ENCODE measurements at places on chromosomes 1 and 21.

DNA sequence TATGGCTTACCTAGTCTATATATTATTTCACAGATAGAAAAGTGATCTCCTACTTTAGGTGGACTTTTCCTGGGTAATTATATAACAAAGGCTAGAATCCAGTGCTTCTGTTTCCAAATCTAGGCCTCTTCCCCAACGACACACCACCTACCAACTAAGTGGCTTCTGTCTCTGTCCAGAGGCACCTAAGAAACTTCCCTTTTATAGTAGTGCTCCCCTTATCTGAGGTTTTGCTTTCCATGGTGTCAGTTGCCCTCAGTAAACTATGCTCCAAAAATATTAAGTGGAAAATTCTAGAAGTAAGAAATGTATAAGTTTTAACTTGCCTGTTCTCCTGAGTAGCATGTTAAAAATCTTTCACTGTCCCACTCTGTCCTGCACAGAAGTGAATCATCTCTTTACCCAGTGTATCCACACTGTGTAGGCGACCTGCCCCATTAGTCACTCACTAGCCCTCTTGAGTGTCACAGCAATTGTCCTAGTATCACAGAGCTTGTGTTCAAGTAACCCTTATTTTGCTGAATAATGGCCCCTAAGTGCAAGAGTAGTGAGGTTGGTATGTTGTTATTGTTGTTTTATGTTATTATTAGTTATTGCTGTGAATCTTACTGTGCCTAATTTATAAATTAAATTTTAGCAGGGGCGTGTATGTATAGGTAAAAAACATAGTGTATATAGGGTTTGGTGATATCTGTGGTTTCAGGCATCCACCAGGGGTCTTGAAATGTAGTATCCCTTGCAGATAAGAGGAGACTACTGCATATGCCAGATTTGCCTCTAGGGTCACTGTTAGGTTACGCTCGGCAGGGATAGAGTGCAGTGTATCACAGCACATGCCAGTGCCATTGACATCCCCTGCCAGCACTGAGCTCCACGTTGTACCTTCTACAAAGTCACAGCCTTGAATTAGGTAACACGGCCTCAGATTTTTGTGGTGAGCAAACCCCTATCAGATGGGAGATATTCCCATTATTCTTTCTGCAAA lies 14.7 kb upstream of the CD53 start:
- DNase-seq: no peak

DNA sequence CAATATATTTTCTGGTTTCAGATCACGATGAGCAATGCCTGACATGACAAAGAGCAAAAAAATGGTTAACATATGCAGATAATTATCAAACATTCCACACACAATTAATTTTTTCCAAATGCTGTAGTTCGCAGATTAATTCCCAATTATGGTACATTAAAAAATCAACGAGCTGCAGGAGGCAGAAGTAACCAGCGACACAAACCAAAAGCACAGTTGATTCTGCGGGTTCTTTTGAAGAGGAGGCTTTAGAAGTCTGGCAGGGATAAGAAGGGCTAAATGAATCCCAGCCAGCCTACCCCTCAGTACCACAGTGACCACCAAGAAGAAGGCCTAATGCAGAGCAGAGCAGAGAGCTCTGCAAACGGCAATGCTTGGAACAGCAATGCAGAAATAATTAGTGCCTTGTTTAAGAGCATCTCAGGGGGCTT lies 17.0 kb upstream of the KNCN start:
- DNase-seq: no peak

GRCh38 chr1:7891804-7892203 lies 38.9 kb upstream of the UTS2 start:
- DNase-seq: no peak

GRCh38 chr1:147246044-147246690 lies 3.7 kb downstream of the CHD1L start:
- no peak for DNase-seq

GRCh38 chr1:220727519-220727918 lies 20.6 kb upstream of the MTARC2 start:
- DNase-seq: no peak

DNA sequence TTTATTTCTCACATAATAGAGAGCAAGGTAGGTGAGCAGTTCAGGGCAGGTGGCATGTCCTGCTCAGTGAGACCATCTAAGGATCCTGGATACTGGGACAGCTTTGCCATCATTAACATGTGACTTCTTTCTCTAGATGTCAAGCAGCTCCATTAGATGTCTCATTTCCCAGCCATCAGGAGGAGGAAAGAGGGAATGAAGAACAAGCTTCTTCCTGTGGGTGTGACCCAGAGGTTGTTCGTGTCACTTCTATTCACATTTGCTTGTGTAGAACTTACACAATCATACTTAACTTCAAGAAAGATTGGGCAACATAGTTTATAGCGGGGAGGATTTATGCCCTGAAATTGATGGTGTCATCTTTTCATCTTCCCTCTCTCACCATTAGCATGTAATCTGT lies 169.2 kb upstream of the B3GALT2 start:
- DNase-seq: no peak

DNA sequence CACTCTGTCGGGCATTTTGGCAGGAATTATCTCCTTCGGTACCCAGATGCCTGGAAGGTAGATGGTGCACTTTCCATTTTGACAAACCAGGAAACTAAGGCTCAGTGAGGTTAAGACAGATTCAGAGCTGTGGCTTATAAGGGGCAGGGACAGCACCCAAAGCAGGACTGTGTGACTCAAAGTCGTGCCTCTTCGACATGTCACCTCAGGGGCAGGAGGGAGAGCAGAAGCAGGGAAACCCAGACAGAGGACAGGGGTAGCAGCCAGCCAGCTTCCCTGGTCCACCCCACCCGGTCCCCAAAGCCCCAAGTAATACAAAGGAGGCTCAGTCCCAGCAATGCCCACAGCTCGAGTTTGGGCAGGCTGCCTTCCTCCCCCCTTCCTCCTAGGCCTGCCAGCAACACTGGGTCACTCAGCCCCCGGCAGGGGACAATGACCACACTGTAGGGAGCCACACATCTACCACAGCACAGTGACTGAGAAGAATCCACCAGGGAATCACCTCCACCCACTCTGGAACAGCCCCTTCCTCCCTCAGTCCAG lies 2.5 kb downstream of the RHOC start:
- DNase-seq: no peak

GRCh38 chr1:41109310-41110197 lies 88.0 kb upstream of the SLFNL1 start:
- no peak for DNase-seq

- DNase-seq: no peak
Observed at GRCh38 chr1:20153000-20153418, 13.9 kb downstream of the PLA2G2F start.

DNA sequence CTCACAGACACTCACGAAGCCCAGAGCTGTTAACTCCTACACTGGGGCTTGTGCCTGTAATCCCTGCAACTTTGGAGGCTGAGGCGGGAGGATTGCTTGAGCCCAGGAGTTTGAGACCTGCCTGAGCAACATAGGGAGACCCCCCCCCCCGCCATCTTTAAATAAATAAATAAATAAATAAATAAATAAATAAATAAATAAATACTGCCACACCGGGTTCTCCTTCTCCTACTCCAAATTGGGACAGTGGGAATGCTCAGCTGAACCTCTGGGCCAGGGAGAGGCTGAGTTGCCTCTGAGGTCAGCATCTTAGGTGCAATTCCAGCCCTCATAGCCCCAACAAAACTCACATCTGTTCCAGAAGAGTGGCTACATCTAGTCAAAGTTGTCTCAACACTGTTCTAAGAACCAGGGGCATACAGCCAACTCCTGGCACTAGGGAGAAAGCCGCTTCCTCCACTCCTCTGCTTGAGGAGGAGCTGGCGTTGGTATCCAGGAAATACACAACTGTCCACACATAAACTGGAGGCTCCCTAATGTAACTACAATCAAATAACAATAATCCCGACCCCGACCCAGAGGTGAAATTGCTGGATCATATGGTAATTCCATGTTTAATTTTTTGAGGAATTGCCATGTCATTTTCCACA lies 27.0 kb downstream of the C1orf216 start:
- no peak for DNase-seq

DNA sequence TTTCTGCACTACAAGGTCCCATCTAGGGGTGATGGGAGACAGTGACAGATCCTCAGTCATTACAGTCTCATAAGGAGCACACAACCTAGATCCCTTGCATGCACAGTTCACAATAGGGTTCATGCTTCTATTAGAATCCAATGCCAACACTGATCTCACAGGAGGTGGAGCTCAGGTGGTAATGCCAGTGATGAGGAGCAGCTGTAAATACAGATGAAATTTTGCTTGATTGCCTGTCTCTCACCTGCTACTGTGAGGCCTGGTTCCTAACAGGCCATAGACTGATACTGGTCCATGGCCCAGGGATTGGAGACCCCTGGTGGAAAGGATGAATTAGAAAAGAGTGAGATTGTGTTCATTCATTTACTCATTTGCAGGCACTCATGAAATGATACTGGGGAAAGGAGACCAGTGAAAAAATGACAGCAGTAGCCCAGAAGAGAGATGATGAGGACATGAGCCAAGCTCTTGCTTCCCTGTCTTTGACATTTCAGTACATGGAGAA lies 251.6 kb upstream of the DUSP10 start:
- DNase-seq: no peak

GRCh38 chr1:29593601-29594382 lies 357.5 kb downstream of the PTPRU start:
- DNase-seq: no peak

DNA sequence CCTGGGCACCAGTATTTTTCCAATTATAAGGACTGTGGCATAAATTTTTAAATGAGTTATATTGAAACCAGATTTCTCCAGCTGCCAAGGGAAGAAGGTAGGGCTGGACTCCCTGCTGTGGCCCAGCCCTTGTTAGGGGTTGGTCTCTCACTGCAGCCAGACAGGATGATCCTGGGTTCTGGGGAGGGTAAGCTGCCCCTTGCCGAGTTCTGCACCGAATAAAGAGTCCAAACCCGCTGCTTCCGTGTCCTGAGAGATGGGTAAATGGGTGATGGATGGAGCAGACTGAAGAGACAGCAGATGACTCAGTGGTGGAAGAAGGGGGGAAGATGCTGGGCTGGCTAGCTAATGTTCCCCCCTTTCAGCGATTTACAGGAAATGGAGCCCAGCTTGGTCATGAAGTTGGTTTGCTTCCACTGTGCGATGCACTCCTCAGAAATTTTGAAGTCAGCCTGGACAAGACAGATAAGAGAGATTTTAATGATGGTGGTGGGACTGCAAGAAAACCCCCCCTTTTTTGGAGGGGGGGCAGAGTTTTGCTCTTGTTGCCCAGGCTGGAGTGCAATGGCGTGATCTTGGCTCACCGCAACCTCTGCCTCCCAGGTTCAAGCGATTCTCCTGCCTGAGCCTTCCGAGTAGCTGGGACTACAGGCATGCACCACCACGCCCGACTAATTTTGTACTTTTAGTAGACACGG lies 41.4 kb downstream of the YARS1 start:
- no peak for DNase-seq

DNA sequence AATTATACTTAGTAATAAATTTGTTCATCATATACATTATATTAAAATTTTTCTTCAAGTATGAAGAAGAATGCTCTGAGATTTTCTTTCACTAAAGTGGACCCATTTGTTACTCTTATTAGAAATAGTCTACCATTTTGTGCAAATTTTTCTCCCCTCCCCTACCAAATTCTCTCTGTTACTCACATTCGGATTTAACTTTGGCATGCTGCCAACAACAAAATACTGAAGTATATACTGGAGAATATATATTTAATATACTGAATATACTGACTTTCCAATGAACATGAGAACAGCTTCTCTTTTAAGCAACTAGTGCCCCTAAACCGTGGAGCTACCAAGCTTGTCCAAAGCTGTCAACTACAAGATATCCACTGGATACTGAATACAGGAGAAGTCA lies 57.2 kb downstream of the CENPF start:
- no peak for DNase-seq

DNA sequence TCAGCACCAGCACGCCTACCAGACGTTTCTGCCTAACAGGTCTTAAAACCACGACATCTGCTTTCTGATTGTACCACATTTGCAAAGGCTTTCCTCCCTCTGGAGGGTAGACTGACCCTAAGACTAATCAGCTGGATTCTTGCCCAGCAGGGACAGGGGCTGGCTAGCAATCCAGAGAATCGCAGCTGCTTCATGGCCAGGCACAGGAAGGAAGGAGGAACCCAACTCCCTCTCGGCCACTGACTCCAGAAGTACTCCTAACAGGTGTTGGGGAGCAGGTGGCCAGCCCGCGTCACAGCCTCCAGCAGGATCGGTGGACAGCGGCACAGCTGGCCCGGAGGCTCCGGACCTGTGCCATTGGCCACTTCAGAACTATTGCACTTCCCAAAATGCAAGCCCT lies 180.8 kb downstream of the NPHP4 start:
- no peak for DNase-seq

DNA sequence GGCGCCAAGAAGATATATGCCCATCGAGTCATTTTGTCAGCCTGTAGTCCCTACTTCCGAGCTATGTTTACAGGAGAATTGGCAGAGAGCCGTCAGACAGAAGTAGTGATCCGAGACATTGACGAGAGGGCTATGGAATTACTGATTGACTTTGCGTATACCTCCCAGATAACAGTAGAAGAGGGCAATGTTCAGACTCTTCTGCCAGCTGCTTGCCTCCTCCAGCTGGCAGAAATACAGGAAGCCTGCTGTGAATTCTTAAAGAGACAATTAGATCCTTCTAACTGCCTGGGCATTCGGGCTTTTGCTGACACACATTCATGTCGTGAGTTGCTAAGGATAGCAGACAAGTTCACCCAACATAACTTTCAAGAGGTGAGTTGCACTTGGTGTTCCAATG lies 19.1 kb downstream of the KLHL20 start:
- DNase-seq: no peak

- DNase-seq: no peak
Observed at GRCh38 chr1:244296447-244296846, 155.3 kb downstream of the ADSS2 start.

GRCh38 chr21:29888437-29888836 lies 51.4 kb downstream of the GRIK1 start:
- DNase-seq: no peak

DNA sequence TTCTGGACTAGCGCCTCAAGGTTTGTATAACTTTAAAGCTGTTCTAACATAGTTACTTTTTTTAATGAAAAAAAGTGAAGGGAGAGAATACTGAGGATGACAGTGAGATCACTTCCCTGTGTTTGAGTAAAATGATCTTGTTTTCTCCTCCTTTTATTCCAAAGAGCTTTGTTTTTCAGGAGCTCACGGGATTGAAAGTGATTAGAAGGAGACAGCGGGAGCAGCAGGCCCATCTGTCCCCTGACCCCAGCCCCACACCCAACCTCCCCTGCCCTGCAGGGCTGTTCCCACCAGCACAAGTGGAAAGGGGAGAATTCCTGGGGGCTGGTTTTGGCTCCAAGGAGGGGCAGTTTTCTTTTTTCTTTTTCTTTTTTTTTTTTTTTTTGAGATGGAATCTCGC lies 2.1 kb upstream of the DNMT3L start:
- no peak for DNase-seq
